ENCODE measurements at places on chromosomes 1 and 21.

DNA sequence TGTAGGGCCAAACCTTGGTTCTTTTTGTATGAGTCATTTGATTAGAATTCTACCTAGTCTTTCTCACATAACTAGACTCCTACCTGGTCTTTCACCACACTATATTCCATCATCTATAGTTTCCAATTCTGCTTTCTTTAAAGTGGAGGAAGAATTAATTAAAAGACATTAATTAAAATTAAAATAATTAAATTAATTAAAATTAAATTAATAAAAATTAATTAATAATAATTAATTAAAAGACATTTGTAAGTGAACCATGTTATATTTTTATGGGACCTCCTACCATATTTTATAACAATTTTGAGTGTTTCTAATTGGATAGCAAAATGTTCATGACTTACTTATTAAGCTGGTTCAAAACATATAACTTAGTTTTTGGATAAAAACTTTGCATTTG, 77.4 kb downstream of the CCDC18 start:
- DNase-seq: no peak

GRCh38 chr21:36089946-36090345, 20.1 kb downstream of the CBR1 start:
- no peak for DNase-seq

DNA sequence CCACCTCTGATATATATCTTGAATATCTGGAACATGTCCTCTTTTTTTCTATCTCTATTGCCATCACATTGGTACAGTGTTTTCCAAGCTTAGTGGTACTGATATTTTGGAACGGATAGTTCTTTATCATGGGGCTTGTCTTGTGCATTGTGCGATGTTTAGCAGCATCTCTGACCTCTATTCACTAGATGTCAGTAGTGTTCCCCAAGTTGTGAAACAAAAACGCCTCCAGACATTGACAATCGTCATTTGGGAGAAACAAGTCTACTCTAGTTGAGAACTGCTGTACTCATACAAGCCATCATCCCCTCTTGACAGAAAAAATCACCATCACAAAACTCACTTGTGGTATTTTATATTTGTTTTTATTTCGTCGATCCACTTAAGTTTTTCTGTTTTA, 79.7 kb upstream of the CHODL start:
- no peak for DNase-seq

DNA sequence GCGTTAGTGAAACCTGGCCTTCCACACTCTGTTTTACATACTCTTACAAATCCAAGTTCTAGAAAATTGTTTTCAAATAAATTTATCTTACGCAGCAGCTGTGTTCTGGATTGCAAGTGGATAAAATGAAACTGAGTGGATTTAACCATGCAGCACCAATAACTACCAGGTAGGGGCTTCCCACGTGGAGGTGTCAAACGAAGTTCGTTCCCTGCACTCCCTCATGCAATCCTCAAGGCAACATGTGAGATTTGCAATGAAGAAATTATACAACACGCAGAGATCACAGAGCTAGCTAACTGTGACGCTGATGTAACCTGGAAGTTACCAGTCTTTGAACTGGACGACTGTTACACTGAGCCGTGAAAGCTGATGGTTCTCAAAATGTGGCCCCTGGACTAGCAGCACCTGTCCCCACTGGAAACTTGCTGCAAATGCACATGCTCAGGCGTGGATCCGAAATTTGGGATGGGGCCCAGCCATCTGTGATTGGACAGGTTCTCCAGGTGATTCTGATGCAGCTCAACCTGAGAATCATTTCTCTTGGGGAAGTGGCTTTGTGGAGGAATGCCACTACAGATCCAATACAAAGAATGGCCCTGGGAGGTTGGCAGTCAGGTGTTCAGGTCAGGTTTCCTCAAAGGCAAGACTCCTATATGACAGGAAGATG, 36.3 kb downstream of the RSPH1 start:
- no peak for DNase-seq

Measured in Calu3 (cell line).